ENCODE measurements at places on chromosomes 12 and 14.

- DNase-seq, result no peak
Measured at GRCh38 chr14:32719601-32720000, 219.1 kb upstream of the NPAS3 start.

DNA sequence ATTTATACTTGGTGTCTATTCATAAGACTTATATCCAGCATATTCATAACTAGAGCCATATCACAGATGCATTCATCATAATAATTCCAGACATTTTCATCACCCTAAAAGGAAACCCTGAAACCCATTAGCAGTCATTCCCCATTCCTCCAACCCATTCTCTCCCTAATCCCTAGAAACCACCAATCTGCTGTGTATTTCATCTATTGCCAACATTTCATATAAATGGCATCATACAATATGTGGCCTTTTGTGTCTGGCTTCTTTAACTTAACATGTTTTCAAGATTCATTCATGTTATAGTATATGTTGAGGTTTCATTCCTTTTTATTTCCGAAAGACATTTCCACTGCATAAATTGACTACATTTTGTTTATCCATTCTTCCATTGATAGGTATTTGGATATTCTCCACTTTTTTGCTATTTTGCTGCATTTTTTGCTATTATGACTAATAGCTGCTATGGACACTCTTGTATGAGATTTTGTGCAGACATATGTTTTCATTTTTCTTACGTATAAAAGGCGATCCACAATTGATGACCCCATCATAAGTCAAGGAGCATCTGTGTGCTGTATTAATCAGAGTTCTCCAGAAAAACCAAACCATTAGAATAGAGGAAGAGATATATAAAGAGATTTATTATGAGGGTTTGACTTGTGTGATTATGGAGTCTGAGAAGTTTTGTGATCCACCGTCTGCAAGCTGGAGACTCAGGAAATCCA, 5.1 kb upstream of the OAS2 start:
- no peak for DNase-seq

DNA sequence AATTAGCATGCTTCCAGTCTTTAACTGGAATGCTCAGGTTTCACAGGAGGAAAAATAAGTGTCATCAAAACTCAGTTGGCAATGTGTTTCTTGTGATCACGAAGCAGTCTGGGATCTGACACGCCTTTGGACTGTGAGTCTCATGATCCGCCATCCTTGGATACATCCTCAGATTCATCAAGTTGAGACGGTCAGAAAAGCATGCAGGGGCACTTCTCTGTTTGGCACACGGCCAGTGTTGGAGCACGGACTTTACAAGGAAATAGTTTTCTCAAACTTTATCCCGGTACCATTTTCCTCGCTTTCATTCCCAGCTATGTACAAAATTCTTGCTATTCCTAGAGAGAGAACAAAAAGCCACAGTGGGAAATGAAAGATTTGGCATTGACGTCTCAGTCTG, 88.4 kb upstream of the PARP11 start:
- no peak for DNase-seq

DNA sequence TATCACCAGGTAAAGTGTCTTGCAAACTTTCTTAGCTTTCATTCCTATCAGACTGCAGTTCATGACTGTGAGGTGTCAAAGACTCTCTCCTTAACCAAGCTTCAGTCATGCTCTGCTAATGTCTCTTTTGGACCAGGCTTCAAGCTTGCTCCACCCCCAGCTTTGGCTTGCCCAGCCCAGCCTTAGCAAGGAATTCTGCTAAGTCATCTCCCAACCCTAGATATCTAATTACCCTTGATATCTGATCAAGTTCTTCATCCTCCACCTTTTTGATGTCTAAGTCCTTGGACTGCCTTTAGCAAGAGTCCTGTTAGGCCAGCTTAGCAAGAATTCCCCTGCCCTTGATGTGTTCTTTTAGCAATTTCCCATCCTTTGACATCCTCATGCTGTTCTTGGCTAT, 108.9 kb upstream of the FGD4 start:
- DNase-seq, result no peak

DNA sequence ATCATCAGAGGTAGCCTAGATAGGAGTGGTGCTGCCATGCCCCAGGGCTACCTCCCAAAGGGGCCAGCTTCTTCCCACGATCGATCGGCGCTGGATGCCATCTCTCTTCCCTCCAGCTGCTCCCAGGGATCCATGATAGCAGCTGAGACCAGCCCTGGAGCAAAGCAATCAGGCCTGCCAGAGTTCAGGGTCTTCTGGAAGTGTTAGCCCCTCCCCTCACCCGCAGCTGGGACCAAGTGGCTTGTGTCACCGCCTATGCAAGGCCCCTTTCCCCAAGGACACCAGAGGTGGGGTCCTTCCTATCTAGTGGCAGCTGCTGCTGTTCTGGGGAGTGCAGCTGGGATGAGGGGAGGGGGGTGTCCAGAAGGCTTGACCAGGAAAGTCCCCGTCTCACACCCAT, 87.0 kb downstream of the IRF2BPL start:
- DNase-seq, result no peak

DNA sequence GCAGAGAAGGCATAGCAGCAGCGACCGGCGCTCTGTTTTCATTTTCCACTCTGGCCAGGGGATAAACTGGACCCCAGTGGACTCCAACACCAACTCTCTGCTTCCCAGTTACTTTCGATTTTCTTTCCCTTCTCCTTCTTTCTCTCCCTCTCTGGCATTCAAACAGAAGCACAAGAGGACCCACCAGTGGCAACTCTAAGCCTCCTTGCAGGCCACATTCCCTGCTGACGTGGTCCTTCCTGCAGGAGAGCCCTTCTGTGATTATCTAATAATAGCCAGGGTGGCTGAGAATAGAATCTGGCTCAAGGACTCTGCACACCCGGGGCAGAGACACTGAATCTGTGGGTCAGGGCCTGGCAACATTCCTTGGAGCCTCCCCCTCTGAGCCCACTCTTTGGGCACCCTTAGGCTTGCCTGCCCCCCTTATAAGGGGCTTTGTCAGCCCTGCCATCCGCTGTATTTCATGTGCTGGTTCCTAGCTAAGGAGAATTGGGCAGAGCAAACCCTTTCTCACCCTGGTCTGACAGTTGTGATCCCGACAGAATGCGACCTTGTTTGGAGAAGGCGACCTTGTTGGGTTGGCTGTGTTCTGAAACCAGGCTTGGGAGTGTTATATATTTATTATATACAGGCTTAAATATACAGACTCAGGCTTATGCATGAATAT, 8.2 kb upstream of the HOXC6 start:
- DNase-seq, result no peak

- DNase-seq, result no peak
Measured at GRCh38 chr14:74705613-74706500, 7.0 kb downstream of the AREL1 start.

DNA sequence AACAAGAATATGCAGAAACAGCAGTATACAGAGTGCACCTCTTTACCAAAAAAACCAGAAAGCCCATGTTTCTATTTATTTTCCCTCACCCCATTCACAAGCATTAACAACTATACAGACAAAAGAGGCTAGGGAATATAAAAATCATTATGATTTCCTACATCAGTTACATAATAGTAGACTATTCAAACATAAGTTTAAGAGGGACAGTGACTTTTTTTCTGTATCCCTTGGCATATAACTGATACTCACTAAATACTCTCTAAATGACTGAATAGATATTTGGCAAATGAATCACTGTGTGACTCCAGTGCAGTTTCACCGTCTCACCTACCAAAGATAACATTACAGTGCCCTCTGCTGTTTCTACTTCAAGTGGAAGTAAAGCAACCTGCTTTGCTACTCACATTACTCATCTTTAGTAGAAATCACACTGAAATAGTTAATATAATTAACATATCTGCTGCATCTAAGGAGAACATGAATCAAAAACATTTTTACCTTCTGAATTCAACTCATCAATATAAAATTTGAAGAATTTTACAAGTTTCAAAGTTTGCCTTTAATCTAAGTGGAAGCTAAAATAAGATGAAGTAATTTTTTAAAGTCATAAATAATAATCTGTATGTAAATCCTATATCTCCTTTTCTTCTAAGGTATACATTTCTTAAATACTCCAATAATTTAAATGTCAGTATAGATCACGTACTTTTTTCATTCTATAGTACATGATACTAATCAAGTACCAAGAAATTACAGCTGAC, 103.8 kb downstream of the OSBPL8 start:
- DNase-seq, result no peak
